ENCODE measurements at places on chromosomes 5 and 9.

DNA sequence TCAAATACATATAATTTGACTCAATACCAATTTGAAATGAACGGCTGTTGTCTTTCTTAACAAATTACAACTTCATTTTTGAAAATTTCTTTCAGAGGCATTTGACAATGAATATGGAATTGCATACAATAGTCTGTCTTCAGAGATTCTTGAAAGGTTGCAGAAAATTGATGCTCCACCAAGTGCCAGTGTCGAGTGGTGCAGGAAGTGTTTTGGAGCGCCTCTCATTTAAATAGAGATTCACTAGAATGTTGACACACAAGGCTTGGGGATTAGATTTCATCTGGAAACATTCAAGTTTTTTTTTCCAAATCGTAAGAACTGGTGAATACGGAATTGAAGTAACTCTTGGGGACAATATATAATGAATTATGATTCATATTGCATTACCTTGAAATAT lies 8.1 kb downstream of the RPS6 start:
- no peak for DNase-seq

DNA sequence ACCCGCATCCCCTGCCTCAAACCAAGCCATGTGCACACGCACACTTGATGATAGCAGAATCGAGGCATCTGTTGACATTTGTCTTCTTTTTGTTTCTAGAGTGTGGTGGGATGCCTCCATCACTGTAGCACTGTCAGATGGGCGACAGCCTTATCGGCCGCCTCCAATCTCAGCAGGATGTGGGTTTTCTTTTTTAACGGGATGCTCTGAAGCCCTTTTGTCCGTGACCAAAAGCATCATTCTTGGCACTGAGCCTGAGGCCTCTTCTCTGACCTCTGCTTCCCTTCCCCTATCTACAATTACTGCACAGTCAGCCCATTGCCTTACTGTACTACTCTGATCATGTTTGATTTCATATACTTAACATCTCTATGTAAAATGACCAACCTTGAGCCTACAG lies 78.3 kb downstream of the LMNB1 start:
- no peak for DNase-seq

DNA sequence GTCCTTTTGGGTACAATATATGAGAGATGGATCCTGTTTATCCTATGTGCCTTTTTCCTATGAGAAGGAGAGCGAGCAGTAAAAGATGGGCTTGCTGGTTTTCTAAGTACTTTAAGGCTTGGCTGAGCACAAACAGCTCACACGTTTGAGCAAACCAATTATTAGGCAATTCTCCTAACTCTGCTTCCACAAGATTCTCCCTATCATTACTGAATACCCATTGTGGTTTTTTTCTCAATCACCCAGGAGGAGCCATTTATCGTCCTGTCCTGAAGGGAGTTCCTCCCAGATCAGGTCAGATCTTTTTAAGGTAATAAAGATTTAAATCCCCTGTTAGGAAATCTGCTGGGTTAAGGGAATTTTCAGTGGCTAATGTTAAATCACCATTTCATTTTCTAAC lies 19.4 kb upstream of the C1QTNF3 start:
- DNase-seq = no peak

- DNase-seq = no peak
Observed at GRCh38 chr5:172187118-172188032, 649 bp downstream of the STK10 start.

DNA sequence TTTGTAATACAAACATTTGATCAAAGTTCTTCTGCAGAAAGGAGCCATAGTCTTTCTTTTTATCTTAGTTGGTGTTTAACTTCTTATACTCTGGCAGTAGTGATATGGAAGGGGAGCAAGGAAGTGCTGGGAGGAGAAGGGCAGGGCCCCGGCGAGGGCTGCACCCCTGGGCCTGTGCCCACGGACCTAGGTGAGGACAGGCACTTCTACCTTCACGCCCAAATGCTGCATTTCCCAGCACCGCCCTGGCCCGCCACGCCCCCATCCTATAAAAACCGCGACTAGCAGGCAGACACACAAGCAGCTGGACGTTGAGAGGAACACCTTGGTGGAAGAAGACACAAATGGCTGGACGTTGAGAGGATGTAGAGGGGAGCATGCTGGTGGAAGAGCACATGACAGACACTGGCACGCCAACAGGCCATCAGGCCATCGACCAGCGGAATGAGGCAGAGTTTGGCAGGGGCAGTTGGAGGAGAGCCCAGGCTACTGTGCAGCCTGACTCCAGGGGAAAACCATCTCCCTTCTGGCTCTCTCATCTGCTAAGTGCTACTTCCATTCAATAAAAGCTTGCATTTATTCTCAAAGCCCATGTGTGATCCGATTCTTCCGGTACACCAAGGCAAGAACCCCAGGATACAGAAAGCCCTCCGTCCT lies 81.5 kb upstream of the C9orf72 start:
- no peak for DNase-seq

- DNase-seq = no peak
Observed at GRCh38 chr5:149356391-149356790, 1.5 kb upstream of the PCYOX1L start.

DNA sequence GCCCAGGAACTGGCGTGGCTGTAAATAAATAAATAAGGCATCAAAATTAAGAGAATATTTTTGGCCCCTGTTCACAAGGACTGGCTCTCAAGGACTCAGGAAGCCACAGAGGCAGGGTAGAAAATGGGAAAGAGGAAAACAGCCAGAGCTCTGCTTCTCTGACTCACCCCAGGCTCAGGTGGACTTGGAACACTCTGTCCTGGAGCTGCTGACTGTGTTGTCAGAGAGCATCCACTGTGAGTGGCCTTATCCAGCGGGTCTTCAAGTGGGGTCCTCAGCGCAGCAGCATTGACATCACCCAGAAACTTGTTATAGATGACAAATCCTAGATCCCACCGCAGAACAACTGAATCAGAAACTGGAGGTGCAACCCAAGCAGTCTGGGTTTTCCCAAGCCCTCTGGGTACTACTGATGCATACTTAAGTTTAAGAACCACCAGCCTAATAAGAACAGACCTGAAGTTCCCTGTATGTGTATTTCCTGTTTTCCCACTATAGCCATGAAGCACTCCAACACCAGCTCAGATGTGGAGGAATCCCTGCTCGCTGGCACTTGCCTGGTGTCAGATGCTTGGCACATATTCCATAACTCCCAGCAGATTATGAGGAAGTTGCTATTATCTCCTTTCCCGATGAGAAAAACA lies 20.5 kb downstream of the ADRA1B start:
- no peak for DNase-seq

DNA sequence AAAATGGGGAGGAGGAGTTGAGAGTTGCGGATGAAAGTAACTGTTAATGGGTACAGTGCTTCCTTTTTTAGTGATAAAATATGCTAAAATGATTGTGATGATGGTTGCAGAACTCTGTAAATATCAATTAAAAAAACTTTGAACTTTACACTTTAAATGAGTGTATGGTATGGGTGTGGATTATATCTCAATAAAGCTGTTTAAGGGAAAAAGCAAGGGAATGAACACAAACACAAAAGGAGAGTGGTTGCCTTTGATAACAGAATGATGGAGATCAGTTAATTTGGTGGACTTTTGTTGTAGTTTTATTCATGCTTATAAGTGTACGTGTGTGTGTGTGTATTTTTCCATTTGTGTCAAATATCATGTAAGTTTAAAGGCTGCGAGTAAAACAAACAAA lies 186.1 kb downstream of the ZNF608 start:
- no peak for DNase-seq

DNA sequence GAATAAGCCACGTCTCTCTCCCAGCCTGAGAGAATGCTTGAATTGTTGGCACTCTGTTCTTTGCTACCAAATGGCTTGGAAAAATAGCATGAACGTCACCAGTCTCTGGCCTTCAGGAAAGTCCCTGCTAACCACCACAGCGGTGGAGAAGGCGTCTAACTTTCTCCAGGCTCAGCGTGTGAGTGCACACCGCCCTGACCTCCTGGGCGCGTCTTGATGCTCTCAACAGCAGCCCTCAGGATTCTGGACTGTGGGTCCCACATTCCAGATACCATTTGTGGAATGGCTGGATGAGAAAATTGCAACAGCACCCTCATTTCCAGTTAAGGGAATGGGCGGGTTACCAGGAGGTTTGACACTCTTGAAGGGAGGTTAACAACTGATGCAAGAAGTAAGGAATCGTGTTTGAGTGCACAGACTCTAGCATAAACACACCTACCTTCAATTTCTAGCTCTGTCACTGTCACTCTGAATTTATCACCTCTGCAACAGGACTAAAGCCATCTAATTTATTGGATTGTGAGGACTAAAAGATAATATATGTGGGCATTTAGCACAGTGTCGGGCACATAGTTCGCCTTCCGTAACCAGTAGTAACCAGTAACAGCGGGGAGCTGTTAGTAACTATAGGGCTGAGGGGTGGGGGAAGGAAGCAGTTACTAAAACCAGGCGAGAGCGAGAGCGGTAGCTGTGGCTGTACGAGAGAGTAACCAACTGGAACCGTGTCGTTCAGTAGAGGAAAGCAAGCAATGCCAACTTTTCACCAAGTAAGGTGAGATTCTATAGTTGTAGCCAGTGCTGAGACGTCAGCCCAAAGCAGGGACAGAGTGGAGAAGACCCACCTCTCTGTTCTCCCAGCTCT lies 807 bp upstream of the PLGRKT start:
- DNase-seq = no peak

DNA sequence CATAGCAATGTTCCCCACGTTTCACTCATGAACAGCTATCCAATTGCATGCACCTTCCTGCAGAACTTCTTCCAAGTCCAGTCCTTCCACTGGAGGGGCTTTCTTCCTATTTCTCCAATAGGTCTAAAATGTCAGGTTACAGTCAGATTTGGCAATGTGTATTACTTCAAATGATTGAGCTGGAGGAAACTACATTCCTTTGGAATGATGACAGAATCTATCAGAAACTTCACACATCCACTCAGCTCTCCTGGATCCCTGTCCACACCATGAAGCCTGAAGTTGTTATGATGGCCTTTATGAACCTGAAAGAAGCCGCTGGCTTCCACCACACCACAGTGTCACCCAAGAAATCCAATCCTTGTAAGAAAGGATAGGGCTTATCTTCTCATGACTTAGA lies 32.2 kb downstream of the FBXW2 start:
- DNase-seq = no peak

DNA sequence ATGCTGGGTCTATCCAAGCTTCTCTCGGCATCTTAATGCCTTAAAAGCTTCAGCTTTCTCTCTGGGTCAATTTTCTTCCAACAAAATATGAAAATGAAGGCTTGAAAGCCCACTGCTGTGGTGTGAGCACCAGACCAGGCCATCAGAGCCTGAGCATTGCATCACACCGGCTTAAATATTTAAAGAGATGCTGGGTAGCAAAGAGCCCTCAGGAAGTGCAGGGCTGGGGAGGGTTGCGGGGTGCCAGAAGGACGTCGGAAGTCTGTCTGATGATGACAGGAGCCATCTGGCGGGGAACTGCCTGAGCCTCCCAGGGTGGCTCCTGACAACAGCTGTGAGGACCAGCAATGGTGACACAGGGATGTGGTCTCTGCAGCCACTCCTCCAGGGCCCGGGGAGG lies 185.5 kb downstream of the OLFM1 start:
- DNase-seq = no peak

GRCh38 chr9:120372040-120372439 lies 207.9 kb downstream of the CDK5RAP2 start:
- DNase-seq = no peak

DNA sequence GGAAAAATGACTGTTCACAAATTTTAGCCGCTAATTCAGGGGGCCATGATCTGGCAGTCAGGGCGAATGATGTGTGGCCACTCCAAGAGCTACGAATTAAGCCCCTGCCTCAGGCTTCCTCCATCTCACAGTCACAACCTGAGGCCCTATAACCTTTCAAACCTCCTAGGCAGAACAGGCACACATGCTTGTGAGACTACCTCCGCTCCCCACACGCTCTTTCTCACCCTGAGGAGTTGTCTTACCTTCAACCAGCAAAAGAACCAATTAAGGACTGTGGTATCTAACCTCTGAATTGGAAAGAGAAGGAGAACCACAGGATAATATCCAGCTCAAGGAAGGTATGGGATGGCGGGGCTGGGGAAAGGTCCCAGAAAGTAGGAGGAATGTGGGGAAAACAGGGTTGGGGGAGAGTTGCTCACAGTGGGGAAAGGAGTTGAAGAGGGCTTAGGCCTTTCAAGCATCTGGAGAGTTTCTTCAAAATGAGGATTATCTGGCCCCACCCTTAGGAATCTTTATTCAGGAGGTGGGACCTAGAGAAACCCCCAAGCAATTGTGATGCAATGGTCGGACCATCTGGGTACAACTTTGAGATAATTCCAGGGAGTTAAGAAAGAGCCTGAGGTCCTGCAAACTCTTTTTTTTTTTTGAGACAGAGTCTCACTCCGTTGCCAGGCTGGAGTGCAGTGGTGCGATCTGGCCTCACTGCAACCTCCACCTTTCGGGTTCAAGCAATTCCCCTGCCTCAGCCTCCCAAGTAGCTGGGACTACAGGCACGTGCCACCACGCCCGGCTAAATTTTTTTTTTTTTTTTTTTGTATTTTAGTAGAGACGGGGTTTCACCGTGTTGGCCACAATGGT lies 5.5 kb downstream of the PCDH1 start:
- no peak for DNase-seq

DNA sequence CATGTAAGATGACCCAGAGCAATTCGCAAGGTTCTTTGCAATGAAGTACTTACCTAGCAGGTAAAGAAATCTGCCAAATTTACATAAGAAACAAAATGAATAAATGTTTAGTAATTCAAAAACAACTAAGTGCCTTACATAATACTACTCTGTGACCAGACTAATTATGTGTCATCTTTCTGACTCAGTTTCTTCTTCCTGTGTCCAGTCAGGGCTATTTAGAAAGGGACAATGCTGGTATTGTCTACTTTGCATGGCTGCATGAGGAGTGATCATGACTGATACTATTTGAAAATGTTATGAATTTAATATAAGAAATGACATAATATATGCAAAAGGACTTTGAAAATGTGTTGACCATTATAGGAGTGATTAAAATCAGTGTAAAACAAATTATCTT lies 210.0 kb downstream of the TMEM161B start:
- no peak for DNase-seq

DNA sequence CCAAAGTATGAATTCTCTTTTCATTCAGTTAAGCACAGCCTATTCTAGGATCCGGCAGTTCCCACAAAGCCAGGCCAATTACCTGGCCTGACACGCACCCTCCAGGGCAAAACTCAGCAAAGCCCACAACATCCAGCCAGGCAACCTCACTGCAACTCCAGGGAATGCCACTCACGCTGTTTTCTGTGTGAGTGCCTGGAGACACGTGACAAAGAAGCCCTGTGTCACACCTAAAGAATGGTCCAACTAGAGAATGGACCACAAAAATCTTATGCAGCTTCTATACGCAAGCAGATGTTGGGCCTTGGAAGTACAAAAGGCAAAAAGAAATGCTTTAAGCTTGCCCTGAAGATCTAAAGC lies 20.2 kb downstream of the RETREG1 start:
- DNase-seq = no peak

- no peak for DNase-seq
Observed at GRCh38 chr5:5979761-5980537, 398.4 kb downstream of the MED10 start.

- no peak for DNase-seq
Observed at GRCh38 chr9:114830546-114830945, 24.7 kb upstream of the TNFSF15 start.

DNA sequence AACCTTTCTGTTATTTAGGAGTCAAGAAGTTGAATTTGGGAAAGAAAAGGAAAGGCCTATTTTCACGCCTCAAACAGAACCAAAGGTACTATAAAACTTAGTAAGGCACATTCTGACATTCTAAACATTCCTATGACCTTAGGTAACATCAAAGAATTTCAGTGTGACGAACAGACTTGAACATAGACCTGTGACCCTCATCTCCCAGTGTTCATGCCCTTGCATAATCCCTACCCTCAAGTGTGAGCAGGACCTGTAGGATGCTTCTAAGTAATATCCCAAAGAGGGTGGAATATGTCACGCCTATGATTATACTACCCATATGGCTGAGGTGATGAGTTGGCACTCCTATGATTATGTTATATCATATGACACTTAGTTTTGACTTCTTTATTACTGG lies 540.9 kb downstream of the KIF4B start:
- DNase-seq = no peak
